ENCODE measurements at places on chromosomes 13 and 19. TPM values are rescaled to one million over a fixed set of nuclear protein-coding genes. Genes with fewer than 3 reads are reported as not detected.
A peak's percentile ranks its signal among the peaks of the same experiment; 100 is the strongest.

DNA sequence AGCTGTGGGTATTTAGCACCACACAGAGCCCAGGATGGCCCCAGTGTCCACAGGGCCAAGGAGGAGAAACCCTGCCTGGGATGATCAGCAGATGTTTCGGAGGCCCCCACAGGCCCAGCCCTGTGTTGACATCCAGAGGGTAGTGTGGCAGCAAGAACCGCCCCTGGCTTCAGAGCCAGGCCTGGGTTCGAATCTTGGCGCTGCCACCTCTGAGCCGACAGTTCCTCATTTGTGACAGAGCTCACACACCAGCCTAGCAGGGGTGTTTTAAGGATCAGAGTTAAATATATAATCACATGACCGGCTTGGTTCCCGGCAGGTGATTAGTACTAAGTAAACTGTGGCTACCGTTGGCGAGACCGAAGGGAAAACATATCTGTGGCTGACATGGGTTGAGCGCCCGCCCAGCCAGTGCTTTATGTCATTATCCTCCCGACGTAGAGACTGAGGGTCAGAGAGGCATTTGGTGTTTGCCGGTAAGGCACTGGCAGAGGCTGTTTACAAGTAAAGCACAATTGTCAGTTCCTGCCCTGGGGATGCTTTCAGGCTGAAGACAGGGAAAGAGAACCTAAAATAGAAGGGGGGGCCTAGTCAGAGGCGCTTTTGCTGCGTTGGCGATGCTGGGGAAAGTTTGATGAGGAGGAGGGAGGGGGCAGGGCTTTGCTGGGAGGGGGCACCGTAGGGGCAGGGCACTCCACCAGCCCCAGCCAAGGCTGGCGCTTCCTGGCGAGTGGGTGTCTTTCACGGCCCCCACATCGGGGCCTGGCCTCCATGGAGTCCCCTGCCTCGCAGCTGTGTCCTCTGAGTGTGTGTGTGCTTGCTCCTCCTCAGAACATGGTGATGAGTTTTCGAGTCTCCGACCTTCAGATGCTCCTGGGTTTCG, 4.8 kb downstream of the PIAS4 start:
- H3K36me3 ChIP-seq: peaks cover 4% of the 10 kb centered on the region
- H3K27me3 ChIP-seq: no peaks in the 10 kb centered on the region
- H3K4me3 ChIP-seq: no peak overlapping the region

DNA sequence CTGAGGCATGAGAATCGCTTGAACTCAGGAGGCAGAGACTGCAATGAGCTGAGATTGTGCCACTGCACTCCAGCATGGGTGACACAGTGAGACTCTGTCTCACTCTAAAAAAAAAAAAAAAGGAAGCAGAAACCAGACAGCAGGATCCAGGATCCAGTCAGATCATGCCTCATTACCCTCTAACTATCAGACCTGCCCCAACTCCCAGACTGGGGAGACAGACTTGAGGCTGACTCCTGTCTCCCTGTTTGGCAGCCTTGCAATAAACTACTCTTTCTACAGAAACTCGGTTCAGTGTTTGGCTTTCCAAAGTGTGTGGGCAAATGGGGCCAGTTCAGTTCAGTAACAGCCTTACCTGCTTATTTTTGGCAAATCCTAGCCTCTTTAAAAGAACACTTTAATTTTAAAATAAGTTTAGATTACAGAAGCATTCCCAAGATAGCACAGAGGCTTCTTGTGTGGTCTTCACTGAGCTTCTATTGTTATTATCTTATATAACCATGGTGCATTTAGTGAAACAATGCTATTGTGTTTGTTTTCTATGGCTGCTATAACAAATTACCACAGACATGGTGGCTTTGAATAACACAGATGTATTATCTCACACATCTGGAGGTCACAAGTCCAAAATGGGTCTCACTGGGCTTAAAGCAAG, 18.5 kb downstream of the RASL11A start:
- no peak overlapping the region for H3K4me3 ChIP-seq
- peaks cover 5% of the 10 kb centered on the region for H3K4me1 ChIP-seq
- H3K36me3 ChIP-seq: no peaks in the 10 kb centered on the region
- peaks cover 14% of the 10 kb centered on the region for H3K27me3 ChIP-seq

- H3K27me3 ChIP-seq: no peaks in the 10 kb centered on the region
- H3K36me3 ChIP-seq: peaks cover 12% of the 10 kb centered on the region
- no peak for DNase-seq
- H3K27ac ChIP-seq: no peak overlapping the region
- no peak overlapping the region for H3K4me3 ChIP-seq
These were observed 50.5 kb downstream of the SGCG start for GRCh38 chr13:23231241-23231640.

DNA sequence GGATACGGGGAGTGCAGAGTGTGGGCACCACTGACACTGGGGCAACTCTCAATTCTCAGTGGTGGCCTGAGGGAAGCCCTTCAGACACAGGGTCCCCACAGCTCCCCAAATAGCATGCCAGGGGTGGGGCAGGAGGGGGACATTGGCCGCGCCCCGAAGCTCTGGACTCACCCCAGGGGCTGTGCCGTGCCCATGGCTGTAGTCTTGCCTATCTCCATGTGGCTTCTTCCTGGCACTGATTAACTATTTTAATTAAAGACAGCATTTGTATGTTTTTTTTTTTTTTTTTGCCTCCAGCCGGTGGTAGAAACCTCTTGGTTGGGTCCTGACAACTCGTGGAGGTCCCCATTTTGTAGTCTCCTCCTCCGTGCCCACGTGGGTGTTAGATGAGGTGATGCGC, 23.3 kb downstream of the GATAD2A start:
- no peak for DNase-seq
- no peaks in the 10 kb centered on the region for H3K27me3 ChIP-seq
- H3K4me1 ChIP-seq: peaks cover 15% of the 10 kb centered on the region
- peaks cover 2% of the 10 kb centered on the region for H3K36me3 ChIP-seq

- DNase-seq: no peak
- peaks cover 19% of the 10 kb centered on the region for H3K36me3 ChIP-seq
- H3K4me1 ChIP-seq: peaks cover 8% of the 10 kb centered on the region
- no peak overlapping the region for H3K4me3 ChIP-seq
- H3K27ac ChIP-seq: no peak overlapping the region
These were observed 64.1 kb downstream of the TPT1 start for GRCh38 chr13:45276913-45277312.

GRCh38 chr13:97896446-97896845, 57.0 kb upstream of the IPO5 start:
- DNase-seq: no peak
- H3K4me1 ChIP-seq: no peaks in the 10 kb centered on the region
- H3K36me3 ChIP-seq: no peaks in the 10 kb centered on the region

- H3K27me3 ChIP-seq: no peaks in the 10 kb centered on the region
- H3K27ac ChIP-seq: no peak overlapping the region
- H3K36me3 ChIP-seq: no peaks in the 10 kb centered on the region
- no peak overlapping the region for H3K4me3 ChIP-seq
- no peaks in the 10 kb centered on the region for H3K4me1 ChIP-seq
These were observed 62.8 kb downstream of the RGCC start for GRCh38 chr13:41520016-41520659.

- H3K27ac ChIP-seq: no peak overlapping the region
- H3K27me3 ChIP-seq: no peaks in the 10 kb centered on the region
- H3K4me3 ChIP-seq: no peak overlapping the region
- DNase-seq: no peak
- no peaks in the 10 kb centered on the region for H3K36me3 ChIP-seq
These were observed 1367.5 kb upstream of the PCDH9 start for GRCh38 chr13:68597641-68598040.

- no peak for DNase-seq
- H3K4me3 ChIP-seq: no peak overlapping the region
- no peaks in the 10 kb centered on the region for H3K27me3 ChIP-seq
- peaks cover 2% of the 10 kb centered on the region for H3K4me1 ChIP-seq
These were observed 39.5 kb downstream of the NOTCH3 start for GRCh38 chr19:15161028-15161984.

GRCh38 chr13:39484506-39485313, 118.3 kb downstream of the LHFPL6 start:
- H3K4me3 ChIP-seq: no peak overlapping the region
- DNase-seq: no peak
- H3K27me3 ChIP-seq: no peaks in the 10 kb centered on the region
- no peaks in the 10 kb centered on the region for H3K36me3 ChIP-seq
- H3K27ac ChIP-seq: no peak overlapping the region

- no peak overlapping the region for H3K27ac ChIP-seq
- H3K4me1 ChIP-seq: peaks cover 2% of the 10 kb centered on the region
- peaks cover 5% of the 10 kb centered on the region for H3K27me3 ChIP-seq
- DNase-seq: no peak
- H3K36me3 ChIP-seq: no peaks in the 10 kb centered on the region
- no peak overlapping the region for H3K4me3 ChIP-seq
These were observed 38.7 kb downstream of the SLC7A1 start for GRCh38 chr13:29556742-29557141.

- DNase-seq: no peak
- H3K27me3 ChIP-seq: no peaks in the 10 kb centered on the region
- H3K27ac ChIP-seq: no peak overlapping the region
- peaks cover 26% of the 10 kb centered on the region for H3K36me3 ChIP-seq
These were observed 31.5 kb downstream of the DPY19L3 start for GRCh38 chr19:32437096-32437495.

- H3K4me1 ChIP-seq: peaks cover 50% of the 10 kb centered on the region
- no peaks in the 10 kb centered on the region for H3K36me3 ChIP-seq
- H3K27ac ChIP-seq: peak overlapping the region; percentile 92
- no peaks in the 10 kb centered on the region for H3K27me3 ChIP-seq
These were observed 863 bp downstream of the ANKRD10 start for GRCh38 chr13:110914081-110914330.

GRCh38 chr19:29401712-29402421, 123.9 kb upstream of the VSTM2B start:
- DNase-seq: no peak
- H3K36me3 ChIP-seq: no peaks in the 10 kb centered on the region
- H3K4me1 ChIP-seq: peaks cover 60% of the 10 kb centered on the region
- H3K4me3 ChIP-seq: no peak overlapping the region
- no peak overlapping the region for H3K27ac ChIP-seq

DNA sequence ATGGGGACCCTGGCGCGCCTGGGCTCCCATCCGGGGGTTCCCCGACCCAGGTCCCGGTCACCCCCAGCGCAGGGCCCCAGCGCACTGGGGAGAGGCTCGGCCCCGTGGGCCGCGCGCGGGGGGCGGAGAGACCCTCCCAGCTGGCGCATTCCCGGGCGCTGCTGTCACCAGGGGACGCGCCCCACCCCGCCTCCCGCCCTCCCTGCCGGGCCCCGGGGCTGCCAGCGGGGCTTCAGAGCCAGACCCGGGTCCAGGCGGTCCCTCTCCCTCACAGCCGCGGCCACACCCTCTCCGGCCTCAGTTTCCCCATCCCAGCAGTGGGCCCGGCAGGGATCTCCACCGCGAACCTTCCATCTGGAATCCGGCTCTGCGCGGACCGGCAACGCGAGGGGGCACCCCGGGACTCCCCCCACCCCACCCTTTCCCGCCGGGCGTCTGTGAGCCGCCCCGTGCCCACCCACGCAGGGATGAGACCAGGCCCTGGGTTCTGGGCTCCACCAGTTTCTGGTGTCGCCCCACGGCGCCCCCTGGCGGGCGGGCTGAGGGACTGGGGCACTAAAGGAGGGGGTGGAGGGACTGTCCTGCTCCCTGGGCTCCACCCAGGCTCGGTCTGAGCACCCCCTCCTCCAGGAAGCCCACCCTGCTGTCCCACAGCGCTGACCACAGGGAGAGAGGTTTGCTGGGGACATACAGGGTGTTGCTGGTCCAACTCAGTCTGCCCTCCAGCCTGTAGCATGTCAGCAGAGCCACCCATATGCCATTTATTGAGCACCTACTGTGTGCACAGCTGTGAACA, 878 bp upstream of the ADAMTSL5 start:
- H3K36me3 ChIP-seq: no peaks in the 10 kb centered on the region
- no peak overlapping the region for H3K27ac ChIP-seq
- no peak for DNase-seq
- H3K4me3 ChIP-seq: peak overlapping the region; percentile 28
- peaks cover 10% of the 10 kb centered on the region for H3K4me1 ChIP-seq
- peaks cover 63% of the 10 kb centered on the region for H3K27me3 ChIP-seq

DNA sequence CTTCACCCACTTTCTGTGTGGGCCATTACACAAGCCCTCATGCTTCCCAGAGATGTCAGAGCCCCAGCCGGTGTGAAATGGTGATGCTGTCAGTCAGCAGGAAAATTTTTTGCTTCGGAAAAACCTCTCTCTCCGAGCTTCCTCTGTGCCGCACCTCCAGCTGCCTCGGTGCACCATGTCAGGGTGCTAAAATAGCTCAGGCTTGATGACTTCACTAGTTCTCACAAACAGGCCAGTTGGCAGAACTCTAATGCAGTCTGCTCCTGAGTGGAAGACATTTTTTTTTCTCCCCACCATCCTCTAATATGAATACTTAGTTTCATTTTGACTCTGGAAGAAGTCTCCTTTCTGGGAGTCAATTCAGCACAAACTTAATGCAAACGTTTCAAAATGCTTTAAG, 71.3 kb downstream of the KLF12 start:
- DNase-seq: no peak
- H3K36me3 ChIP-seq: peaks cover 18% of the 10 kb centered on the region
- H3K4me1 ChIP-seq: peaks cover 51% of the 10 kb centered on the region

DNA sequence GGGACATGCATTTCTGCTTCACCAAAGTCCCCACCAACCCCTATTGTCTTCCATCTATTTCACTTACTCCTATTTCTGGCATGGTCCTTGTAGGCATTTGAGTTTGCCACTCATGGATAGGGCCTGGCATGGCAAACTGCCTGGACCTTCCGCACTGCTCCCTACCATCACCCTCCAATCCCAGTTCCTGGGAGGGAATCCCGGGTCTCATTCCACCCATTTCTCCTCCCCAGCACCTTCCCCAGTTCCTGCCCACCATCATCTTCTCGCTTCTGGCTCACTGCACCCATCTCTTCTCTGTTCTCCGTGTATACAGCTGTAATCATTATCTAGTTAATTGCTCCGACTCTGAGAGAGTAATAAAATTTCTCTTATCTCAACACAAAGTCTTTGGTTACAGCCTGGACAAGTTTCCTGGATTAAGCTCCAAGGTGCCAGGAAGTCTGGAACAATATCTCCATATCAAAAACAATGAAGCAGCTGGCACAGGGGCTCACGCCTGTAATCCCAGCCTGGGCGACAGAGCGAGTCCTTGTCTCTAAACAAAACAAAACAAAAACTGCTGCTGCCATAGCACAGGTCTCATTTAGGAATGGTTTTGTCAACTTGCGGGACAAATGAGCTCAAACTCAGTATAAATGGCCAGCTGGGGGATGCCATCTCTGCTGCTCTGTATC, 17.0 kb upstream of the COX7A1 start:
- peaks cover 12% of the 10 kb centered on the region for H3K4me1 ChIP-seq
- H3K4me3 ChIP-seq: no peak overlapping the region
- peaks cover 4% of the 10 kb centered on the region for H3K36me3 ChIP-seq
- no peaks in the 10 kb centered on the region for H3K27me3 ChIP-seq
- DNase-seq: no peak
- peak overlapping the region; percentile 9 for H3K27ac ChIP-seq

- no peaks in the 10 kb centered on the region for H3K27me3 ChIP-seq
- peak overlapping the region; percentile 84 for H3K27ac ChIP-seq
- no peak for DNase-seq
- peaks cover 47% of the 10 kb centered on the region for H3K4me1 ChIP-seq
These were observed 4.1 kb downstream of the TLE5 start for GRCh38 chr19:3058009-3058820.

The GNG7 gene
- total RNA-seq: 8.2 TPM

The RAP2A gene
- 31.3 TPM for total RNA-seq

The FPR2 gene
- not detected for total RNA-seq

The NTF4 gene
- total RNA-seq: 48.5 TPM
